Stomach (tissue), 19 donors: ENCODE measurements at places on chromosomes 1 and 21. TPM values are rescaled to one million over a fixed set of nuclear protein-coding genes. Genes with fewer than 3 reads are reported as not detected.

DNA sequence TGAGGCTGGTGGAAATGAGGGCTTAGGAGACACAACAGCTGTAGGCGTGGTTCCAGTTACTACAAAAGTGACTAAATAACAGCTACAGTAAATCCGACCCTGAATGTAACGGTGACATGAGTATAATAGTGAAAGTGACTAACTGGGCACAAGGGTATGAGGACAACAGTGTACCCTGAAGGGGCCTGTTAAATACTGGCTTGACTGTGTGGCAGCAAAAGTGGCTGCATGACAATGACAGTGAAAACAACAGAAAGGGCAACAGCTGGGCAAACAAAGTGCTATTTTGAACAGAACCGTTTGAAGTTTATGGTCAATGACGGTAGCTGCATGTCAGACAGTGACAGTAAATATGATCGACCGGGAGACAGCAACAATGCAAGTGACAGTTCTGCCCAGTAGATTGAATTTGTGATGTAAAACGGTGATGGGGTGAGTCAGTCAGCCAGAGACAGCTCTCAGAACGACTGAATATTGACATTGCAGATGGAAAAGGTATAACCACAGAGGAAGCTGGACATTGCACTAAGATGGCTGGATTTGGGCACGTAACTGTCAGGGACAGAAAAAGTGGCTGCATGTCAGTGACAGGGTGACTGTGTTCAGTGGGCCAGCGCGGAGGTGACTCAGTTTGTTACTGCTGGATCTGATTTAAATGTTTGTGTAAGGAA is 1.2 kb upstream of the ZBTB40 start:
- peak overlapping the region; percentile 97 for H3K27ac ChIP-seq
- H3K36me3 ChIP-seq = no peaks in the 10 kb centered on the region
- no peak for DNase-seq
- no peak overlapping the region for H3K4me3 ChIP-seq
- H3K27me3 ChIP-seq = no peaks in the 10 kb centered on the region
- H3K4me1 ChIP-seq = peaks cover 46% of the 10 kb centered on the region

GRCh38 chr1:53598966-53599365 is 139.8 kb downstream of the DMRTB1 start:
- no peak overlapping the region for H3K27ac ChIP-seq
- H3K4me3 ChIP-seq = no peak overlapping the region
- peaks cover 3% of the 10 kb centered on the region for H3K4me1 ChIP-seq
- no peaks in the 10 kb centered on the region for H3K27me3 ChIP-seq
- DNase-seq = no peak
- H3K36me3 ChIP-seq = no peaks in the 10 kb centered on the region

DNA sequence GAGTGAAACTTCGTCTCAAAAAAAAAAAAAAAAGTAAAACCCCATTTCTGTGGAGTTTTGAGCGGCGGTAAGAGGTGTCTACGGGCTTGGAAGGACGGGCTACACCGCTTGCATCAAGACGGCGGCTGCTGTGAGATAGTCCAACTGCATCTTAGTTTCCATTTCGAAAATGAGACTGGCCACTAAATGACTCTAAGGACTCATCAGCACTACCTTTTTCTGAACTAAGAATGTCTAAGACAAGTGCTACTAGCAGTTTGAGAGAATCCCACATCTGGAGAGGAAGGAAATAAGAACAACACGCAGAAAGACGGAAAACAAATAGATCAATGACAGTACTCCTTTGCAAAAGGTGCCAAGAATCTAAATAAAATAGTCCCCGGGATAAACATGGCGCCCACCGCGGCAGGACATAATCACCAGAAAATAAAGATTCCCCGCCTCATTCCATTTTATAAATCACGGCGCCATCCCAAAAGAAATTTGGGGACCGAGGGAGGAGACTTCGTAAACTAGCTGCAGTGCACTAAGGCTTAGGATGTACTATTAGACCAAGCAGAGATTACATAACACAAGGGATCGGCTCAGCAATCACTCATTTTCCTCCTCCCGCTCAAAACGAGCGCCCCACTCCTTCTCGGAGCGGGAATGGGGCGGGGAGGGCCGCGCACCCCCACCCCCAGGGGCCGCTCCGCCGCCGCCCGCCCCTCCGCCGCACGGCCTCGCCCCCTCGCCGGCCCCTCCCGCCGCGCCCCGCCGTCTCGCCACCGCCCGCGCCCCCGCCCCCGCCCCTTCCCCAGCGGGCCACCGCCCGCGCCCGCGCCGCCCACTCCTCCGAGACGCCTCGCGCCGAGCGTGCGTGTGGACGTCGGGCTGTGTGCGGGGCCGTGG is 1.1 kb downstream of the POGZ start:
- H3K27ac ChIP-seq = peak overlapping the region; percentile 99
- no peaks in the 10 kb centered on the region for H3K27me3 ChIP-seq
- peak overlapping the region; percentile 56 for H3K4me3 ChIP-seq
- DNase-seq = peak; percentile 59
- peaks cover 4% of the 10 kb centered on the region for H3K36me3 ChIP-seq

DNA sequence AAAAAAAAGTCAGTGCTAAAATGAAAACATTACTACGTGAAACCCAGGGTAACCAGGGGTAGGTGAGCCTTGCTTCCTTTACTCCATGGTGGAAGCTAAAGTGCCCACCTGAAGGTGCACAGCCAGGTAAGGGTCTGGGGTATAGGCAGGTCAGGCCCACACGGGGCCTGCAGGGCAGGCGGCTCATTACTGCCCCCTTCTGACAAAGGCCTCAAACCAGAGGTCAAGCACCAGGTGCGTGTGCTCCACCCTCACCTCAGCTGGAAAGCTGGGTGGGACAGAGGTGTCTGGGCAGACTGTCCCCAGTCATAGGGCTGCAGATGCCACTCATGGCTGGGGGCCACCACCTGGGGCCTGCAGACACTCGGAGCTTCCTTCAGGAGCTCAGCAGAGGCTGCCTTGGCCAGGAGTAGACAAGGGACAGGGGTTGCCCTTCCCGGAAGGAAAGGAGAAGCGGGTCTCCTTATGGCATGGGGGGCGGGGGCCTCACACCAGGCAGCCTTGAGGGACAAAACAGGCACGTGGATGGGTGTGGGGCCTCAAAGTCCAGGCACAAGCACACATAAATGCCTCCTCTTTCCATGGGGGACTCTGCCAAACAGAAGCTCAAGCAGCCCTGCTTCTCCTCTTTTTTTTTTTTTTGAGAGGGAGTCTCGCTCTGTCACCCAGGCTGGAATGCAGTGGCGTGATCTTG is 36.2 kb downstream of the ACOT7 start:
- H3K4me1 ChIP-seq = peaks cover 76% of the 10 kb centered on the region
- DNase-seq = no peak
- peak overlapping the region; percentile 92 for H3K27ac ChIP-seq
- H3K27me3 ChIP-seq = no peaks in the 10 kb centered on the region
- no peaks in the 10 kb centered on the region for H3K36me3 ChIP-seq

DNA sequence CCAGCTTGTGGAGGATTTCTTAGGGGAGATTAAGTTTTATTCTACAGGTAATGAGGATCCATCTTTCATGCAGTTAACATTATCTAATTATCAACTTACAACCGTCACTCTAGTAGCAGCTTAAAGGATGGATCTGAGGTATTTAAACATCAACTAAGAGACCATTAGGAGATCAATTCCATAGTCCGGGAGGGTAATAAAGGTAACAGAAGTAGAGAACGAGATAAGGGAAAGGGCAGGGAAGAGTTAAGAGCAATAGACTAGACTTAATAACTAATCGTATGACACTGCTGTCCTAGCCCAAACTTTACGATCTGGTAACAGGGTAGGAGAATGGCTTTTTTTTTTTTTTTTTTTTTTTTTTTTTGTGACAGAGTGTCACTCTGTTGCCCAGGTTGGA is 19.5 kb upstream of the CCDC17 start:
- H3K4me1 ChIP-seq = peaks cover 28% of the 10 kb centered on the region
- DNase-seq = no peak
- no peaks in the 10 kb centered on the region for H3K27me3 ChIP-seq
- H3K27ac ChIP-seq = peak overlapping the region; percentile 76
- H3K4me3 ChIP-seq = no peak overlapping the region

- H3K27me3 ChIP-seq = no peaks in the 10 kb centered on the region
- H3K27ac ChIP-seq = peak overlapping the region; percentile 77
- no peak for DNase-seq
- no peak overlapping the region for H3K4me3 ChIP-seq
Measured at GRCh38 chr1:67619080-67619479, 65.9 kb upstream of the GADD45A start.

- DNase-seq = no peak
- H3K4me3 ChIP-seq = no peak overlapping the region
Measured at GRCh38 chr1:55534565-55535121, 319.5 kb upstream of the USP24 start.

DNA sequence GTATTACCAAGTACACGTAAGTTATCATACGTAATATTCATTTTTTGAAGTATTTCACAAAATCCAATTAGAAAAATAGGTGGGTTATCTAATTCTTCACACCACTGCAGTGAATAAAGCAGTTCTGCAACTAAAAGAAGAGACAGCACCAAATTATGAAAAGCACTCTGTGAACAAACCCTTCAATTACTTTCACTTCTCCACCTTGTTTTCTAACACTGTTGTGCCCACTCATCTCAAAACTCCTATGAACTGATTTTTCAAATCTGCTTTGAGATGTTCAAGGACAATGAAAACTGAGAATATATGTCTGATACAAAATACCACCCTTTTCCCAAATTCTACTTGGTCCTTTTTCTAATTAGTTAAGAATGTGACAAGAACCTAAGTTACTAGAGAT is 39.4 kb downstream of the LTN1 start:
- H3K4me3 ChIP-seq = no peak overlapping the region
- no peaks in the 10 kb centered on the region for H3K27me3 ChIP-seq
- DNase-seq = no peak
- no peak overlapping the region for H3K27ac ChIP-seq
- H3K4me1 ChIP-seq = no peaks in the 10 kb centered on the region

- peaks cover 5% of the 10 kb centered on the region for H3K4me1 ChIP-seq
- no peaks in the 10 kb centered on the region for H3K36me3 ChIP-seq
- no peak overlapping the region for H3K4me3 ChIP-seq
- H3K27me3 ChIP-seq = no peaks in the 10 kb centered on the region
- no peak for DNase-seq
- H3K27ac ChIP-seq = no peak overlapping the region
Measured at GRCh38 chr1:96971849-96972602, 250.4 kb downstream of the PTBP2 start.

DNA sequence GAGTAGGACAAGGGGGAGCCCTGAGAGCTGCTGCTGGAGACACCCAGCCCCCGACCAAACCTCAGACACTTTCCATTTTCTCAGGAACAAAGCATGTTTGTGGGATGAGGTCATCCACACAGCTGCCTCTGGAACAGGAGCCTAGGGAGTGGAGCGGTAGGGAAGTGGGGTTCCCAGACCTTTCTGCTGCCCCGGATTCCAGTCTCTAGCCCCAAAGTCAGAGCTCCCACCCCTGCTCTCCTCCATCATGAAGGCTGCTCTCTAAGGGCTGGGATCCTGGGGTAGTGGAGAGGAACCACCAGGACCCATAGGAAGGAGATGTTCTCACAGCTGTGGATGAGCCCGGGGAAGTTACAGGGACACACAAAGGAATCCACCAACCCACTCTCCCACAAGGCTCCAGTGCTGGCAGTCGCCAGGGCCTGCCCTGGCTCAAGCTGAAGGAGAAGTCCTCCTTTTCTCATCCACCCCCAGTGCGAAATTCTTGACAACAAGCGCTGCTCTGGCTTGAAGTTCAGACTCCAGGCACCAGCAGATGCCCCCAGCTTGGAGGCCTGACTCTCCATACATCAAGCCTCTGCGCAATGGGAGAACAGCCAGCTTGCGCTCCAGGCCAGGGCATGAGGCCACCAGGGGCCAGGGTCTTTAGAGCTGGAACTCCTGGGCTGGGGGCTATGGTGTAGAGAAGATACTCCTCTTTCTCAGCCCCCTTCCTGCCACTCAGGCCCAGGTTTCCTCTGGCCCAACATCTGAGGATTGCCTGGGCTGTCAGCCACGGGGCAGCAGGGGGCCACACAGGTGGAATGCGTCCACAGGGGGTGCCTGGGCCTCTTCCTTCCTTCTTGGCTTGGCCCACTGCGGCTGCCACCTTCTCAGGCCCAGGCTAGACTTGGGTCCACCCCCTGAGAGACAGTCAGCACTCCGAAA is 4.5 kb downstream of the FHL3 start:
- peak; percentile 84 for DNase-seq
- no peak overlapping the region for H3K4me3 ChIP-seq
- H3K4me1 ChIP-seq = peaks cover 61% of the 10 kb centered on the region
- peaks cover 20% of the 10 kb centered on the region for H3K36me3 ChIP-seq
- no peaks in the 10 kb centered on the region for H3K27me3 ChIP-seq

DNA sequence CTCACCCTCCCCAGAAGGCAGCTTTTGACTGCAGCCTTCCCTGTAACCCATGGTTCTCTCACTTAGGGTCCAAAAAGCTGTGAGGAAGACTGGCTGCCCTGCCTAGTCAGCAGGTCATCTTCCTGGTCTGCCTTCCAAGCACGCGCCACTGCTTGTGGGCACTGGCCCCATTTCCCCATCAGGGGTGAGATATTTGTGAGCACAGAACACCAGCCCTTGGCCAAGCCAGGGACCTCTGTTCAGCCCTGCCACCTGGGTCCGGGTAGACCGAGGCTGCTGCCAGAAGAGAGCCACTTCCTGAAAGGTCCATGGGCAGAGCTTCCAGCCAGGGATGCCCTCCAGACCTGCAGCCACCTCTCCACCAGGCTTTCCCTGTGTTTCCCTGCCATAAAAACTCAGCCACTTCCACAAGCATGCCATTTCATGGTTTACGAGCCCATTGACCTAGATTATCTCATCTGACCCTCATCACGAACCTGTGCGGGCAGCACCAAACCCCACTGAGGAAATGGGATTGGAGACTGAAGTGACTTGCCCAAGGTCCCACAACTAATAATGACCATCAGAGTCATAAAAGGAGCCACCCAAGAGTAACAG is 40.5 kb downstream of the GLIS1 start:
- no peaks in the 10 kb centered on the region for H3K36me3 ChIP-seq
- DNase-seq = no peak

DNA sequence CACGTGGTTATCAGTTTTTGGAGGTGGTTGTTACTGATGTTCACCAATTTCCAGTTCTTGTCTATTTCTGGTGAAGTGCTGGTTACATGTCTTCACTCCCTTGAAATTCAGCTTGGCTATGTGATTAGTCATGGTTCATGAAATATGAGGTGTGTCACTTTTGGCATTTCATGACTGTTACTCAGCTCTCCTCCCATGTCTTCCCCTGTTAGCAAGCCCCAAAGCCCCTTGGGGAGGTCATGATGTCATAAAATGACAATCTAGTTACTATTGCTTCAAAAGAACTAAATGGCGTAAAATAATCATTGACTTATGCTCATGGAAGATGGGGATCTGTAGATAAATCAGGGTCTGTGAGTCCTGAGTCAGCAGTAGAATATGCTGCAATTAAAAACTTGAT is 425.1 kb downstream of the SETD4 start:
- no peaks in the 10 kb centered on the region for H3K27me3 ChIP-seq
- no peaks in the 10 kb centered on the region for H3K4me1 ChIP-seq
- H3K27ac ChIP-seq = no peak overlapping the region
- DNase-seq = no peak
- H3K36me3 ChIP-seq = no peaks in the 10 kb centered on the region

AUNIP gene
- not detected for total RNA-seq

SLAMF6 gene
- total RNA-seq = 0.37 TPM

PRUNE1 gene
- 50.9 TPM for total RNA-seq

PAQR6 gene
- total RNA-seq = 0.43 TPM

AIRE gene
- total RNA-seq = 0.18 TPM
